ENCODE measurements at places on chromosomes 12 and 14.

- DNase-seq, result peak; percentile 62
These were observed 19.5 kb downstream of the NUAK1 start for GRCh38 chr12:106119301-106119700.

- DNase-seq, result no peak
These were observed 157.5 kb downstream of the TGFB3 start for GRCh38 chr14:75824318-75824717.

- DNase-seq, result peak; percentile 75
These were observed 146.5 kb downstream of the SAMD4A start for GRCh38 chr14:54713379-54713778.

DNA sequence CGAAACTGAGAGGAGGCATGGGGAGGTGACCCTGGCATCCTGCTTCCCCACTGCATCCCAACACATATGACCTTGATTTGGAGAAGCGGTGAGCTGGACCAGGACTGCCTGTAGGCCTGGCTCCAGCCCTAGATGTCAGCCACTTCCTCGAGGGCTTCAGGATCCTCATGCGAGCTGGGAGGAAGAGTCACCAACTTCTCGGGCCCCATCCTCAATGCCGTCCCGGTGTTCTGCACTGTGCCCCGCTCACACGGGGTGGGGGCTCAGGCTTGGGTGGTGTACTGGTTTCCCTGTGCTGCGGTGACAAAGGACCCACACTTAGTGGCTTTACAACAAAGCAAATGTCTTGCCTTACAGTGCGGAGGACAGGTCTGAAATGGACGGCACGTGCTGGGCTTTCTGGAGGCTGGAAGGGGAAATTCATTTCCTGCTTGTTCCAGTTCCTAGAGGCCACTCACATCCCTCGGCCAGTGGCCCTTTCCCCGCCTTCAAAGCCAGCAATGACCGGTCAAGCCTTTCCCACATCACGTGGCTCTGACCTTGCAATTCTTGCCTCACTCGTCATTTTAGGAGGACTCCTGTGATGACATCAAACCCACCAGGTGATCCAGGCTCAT, 298.1 kb upstream of the RTL1 start:
- DNase-seq, result no peak

DNA sequence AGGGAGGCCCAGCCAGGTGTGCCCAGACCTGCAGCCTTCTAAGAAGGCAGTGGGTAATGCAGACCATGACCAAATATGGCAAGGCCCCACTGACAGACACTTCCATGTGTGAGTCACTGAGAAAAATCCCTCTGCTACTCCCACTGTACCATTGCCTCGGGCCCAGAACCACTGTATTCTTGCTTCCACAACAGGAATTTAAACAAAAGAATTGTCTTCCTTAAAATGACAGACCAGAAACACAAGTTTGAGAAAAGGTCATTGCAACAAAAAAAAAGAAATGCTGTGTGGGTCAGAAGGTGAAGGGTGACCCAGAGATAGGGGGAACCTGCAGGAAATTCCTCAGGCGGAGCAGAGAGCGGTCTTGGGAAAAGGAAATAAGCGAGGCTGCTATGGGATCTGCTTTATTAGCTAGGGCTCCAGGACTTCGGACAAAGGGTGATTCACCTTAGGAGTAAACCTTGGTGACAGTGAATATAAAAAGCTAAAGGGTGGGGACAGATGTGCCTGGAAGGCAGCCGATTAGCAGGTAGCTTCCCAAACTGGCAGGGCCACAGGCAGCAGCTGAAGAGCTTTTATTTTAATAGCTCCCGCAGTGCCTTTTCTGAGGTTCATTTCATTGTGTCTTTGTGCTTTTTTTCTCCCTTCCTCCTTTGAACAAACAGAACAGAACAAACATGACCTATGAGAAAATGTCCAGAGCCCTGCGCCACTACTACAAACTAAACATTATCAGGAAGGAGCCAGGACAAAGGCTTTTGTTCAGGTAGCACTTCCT, 185.3 kb upstream of the BCL2L14 start:
- peak; percentile 86 for DNase-seq

DNA sequence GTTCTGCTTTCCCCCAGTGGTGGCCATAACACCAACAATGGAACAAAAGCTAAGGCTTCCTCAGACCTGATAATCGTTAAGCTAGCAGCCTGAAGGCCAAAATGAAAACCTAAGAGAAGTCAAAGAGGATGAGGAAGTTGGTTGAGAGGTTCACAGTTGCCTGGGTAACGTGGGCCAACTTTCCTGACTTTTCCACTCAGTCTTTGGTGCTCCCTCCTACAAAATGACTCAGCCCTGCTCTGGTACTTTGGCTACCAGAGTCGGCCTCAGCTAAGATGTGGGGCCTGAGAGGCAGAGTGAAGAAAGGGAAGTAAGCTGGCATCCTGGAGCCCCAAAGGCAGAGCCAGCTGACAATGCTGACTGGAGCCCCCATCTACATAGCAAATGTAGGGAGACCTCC, 14.9 kb upstream of the FKBP11 start:
- no peak for DNase-seq

- no peak for DNase-seq
These were observed 86.3 kb downstream of the DCAF5 start for GRCh38 chr14:69066396-69067171.

- peak; percentile 95 for DNase-seq
These were observed 273.1 kb downstream of the C12orf50 start for GRCh38 chr12:87756111-87756510.

DNA sequence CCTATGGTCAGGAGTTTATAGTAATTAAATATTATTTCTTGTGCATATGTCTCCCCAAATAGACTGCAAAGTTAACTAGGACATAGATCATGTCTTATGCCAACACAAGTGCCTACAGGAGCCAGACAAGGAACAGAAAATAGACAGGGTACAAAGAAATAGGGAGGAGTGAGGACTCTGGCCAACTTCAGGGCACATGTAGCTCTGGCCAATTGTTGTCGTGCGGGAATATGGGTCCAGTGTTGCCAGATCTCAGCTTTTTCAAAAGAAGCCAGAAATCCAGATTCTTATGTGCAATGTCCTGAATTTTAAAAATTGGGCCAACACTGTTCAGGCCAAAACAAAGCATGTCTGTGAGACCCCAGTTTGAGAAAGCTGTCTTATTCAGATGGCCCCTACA, 68.7 kb downstream of the RFX4 start:
- DNase-seq, result no peak

GRCh38 chr14:54606631-54607133, 39.8 kb downstream of the SAMD4A start:
- DNase-seq, result peak; percentile 95

DNA sequence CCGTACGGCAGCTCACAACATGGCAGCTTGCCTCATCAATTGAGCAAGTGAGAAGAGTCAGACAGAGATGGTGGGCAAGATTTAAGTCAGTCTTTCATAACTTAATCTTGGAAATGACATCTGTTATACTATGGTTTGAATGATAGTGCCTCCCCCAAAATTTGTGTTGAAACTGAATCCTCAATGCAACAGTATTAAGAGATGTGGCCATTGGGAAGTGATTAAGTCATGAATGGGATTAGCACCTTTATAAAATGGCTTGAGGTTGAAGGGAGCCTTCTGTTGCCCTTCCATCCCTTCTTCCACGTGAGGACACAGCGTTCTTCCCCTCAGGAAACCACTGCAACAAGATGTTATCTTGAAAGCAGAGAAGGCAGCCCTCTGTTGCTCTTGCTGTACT, 124.2 kb downstream of the C12orf75 start:
- no peak for DNase-seq
